ENCODE measurements at places on chromosomes 11 and 22.
A peak's percentile ranks its signal among the peaks of the same experiment; 100 is the strongest.

DNA sequence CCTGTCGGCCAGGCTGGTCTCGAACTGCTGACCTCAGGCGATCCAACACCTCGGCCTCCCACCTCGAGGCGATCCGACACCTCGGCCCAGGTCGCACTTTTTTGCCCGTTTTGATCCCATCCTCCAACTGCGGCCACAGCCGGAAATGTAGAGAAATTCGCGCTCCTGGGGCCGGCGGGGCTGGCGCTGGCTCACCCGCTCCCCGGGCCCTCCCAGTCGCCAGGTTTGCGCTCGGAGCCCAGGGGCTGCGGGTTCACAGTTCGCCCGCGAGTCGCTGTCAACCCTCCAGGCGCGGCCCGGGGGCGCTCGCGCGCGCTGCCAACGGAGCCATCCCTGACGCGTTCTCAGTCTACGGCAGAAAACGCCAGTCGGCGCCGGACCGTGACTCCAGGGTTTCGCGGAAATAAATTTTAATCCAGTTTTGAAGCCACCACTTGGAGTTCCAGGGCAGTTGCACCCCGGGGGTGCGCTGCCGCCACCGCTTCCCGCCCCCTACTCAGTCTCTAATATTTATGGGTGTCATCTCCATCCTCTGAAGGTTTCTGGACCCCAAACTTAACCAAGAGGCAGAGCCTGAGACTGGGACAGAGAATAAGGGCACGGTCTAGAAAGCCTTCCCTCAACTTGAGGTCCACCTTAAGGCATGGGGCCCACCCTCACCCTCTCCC, 1.5 kb upstream of the KLHDC7B start:
- peak; percentile 80 for DNase-seq

- no peak for DNase-seq
These were observed 18.7 kb downstream of the TMPRSS13 start for GRCh38 chr11:117910525-117910924.

- DNase-seq: no peak
These were observed 69.2 kb downstream of the SCN3B start for GRCh38 chr11:123585206-123585605.

GRCh38 chr11:81112718-81113117, 1620.9 kb downstream of the FAM181B start:
- DNase-seq: no peak

- no peak for DNase-seq
These were observed 1074.9 kb downstream of the FAM181B start for GRCh38 chr11:81658722-81659121.

- DNase-seq: peak; percentile 19
These were observed 33.0 kb downstream of the SERGEF start for GRCh38 chr11:17979770-17980371.

DNA sequence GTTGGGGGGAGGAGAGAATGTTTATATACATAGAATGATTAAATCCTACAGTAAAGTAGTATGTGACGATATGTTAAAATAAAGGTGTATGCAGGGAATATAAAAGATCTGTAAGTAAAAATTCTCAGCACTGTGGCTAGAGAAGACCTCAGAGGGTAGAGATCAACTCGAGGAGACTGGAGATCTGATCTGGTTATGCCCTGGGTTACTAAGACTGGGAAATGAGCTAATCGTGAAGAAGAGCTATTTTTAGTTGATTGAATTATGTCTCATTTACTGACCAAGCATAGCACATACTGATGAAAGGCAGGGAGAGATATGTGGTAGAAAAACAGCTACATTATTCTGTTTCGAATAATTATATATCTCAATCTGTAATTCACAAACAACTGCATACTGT, 42.8 kb upstream of the ALKBH3 start:
- DNase-seq: no peak

- no peak for DNase-seq
These were observed 1.9 kb downstream of the CLDN5 start for GRCh38 chr22:19522190-19522880.

GRCh38 chr11:79054636-79055035, 386.2 kb downstream of the TENM4 start:
- no peak for DNase-seq

DNA sequence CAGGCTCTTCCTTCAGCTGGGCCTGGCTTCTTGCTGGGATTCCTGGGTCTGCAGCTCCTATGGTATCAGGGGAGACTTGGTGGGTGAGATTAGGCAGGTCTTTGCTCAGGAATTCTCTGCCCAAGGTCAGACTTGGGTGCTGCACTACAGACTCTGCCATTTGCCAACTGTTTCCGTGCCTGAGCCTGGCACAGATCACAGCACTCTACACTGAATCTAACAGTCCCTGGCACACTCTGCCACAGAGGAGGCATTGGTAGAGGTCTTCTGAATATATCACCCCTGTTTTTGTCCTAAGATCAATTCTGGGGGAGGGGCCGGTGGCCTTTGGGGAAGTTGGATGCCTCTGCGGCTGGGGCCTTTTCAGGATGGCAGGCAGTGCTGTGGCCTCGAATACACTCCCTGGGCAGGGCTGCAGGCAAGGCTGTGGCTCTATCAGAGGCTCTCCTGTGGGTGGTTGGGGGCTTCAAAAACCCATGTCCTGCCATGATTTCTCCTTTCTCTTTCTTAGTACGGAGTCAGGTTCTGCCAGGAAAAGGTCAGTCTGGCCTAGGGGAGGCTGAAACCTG, 115.0 kb upstream of the NARS2 start:
- DNase-seq: no peak

GRCh38 chr11:119664063-119664572, 64.9 kb downstream of the NECTIN1 start:
- DNase-seq: no peak

DNA sequence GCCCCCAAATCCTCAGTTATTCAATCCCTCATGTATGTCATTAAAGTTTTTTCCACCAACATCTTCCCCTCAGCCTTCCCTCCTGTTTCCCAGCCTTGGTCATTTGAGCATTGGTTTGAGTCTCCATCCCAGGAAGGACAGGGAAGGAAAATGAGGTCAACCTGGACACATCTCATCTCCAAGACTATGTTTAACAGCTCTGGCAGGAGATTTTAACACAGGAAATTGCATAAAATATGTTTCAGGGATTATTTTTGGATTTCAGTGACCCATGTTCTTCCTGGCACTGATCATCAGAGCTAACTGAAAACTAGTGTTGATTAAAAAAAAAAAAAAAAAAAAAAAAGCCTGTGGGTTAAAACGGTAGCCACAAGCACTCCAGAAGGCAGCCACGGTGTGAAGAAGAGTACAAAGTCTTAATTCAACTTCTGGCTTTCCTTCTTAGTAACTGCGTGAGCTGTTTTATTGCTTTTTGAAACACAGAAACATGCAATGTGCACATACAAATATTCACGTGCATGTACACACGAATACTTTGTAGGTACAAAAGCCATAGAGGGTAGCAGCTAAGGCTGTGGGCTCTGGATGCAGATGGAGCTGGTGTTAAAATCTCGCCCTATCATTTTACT, 164.4 kb upstream of the DDI1 start:
- DNase-seq: no peak

DNA sequence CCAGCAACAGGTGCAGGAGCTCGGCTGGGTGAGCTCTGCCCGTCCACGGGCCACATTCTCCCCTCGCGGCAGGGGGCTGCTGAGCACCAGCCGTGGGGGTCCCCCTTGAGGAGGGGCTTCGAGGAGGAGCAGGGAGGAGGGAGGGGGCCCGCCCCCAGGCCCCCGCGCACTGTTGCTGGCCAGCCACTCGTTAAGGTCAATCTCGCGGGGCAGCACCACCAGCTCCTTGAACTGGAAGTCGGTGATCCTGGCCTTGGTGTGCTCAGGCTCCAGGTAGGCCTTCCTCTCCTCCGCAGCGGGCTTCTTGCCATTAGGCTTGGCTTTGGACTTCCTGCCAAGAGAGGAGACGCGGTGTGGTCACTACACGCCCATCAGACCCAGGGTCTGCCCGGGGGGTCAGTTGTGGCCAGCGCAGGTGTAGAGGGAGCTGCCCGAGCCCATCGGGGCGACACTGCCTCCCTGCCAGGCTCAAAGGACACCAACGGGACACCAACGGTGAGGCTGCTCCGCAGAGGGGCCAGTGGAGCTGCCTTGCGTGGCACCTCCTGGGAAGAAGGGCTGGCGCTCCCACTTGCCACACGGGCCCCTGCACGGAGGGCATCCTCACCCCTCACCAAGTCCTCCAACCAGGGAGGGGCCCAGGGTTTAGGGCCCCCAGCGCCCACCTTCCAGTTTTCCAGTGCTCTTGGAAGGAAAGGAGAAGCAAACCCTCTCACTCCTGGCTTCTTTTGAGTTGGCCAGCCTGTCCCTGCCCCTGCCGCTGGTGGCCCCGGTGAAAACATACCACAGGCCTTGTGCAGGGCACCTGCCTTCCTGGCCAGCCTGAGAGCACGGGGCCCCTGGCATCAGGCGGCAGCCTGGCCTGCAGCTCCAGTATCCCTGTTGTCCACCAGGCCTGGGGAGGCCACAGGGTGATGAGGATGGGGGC, 5.8 kb downstream of the MOB2 start:
- no peak for DNase-seq

- no peak for DNase-seq
These were observed 1125.0 kb downstream of the BRD1 start for GRCh38 chr22:48702573-48703264.

GRCh38 chr11:116650052-116650451, 122.7 kb downstream of the BUD13 start:
- DNase-seq: no peak

GRCh38 chr11:122102426-122102825, 13.6 kb downstream of the BLID start:
- DNase-seq: no peak

DNA sequence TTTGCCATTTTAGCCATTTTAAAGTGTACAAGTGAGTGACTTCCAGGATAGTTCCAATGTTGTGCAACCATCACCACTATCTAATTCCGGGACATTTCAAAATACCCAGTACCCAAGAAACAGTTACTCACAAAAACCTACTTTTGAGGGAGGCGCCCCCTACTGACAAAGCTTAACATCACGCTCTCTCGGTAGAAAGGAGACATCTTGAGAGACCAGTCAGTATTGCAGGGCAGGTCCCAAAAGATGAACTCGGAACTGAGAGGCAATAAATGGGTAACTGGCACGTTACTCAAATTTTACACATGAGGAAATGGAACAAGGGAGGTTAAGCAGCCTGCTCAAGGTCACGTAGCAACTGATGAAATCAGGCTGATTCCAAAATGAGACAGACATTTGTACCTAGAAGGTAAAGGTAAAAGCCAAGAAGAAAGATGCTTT, 50.0 kb upstream of the POU2AF1 start:
- no peak for DNase-seq

DNA sequence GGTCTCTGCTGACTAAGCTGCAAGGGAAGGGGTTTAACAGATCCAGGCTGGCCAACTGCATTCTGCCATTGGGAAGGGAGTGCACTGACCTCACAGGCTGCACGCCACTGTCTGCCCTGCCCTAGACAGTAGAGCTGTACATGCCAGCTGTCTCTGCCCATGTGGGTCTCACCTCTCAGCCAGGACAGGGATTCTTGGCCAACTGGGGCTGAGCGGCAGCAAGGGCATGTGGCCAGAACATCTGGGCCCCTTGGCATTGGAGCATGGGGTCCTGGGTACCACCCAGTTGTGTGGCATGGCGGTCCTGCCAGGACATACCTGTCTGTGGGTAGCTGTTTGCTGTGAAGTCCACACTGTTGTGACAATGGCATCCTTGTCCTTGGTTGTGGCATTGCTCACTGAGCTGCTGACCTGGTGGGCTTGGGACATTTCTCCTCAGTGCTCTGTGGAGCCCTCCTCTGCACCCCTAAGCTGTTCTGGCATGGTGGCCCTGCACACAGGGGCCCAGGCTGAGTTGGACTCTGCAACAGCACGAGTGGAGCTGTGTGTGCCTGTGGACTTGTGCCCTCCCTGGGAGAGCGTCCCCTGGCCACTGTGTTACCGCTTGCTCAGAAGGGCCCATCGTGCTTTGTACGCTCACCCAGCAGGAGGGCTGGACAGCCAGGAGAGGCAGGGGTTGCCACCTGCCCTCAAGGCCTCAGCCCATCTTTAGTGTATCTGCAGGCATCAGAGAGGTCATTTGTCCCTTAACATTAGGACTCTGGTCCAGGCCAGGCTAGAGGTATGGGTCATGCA, 46.7 kb downstream of the MED15 start:
- no peak for DNase-seq

DNA sequence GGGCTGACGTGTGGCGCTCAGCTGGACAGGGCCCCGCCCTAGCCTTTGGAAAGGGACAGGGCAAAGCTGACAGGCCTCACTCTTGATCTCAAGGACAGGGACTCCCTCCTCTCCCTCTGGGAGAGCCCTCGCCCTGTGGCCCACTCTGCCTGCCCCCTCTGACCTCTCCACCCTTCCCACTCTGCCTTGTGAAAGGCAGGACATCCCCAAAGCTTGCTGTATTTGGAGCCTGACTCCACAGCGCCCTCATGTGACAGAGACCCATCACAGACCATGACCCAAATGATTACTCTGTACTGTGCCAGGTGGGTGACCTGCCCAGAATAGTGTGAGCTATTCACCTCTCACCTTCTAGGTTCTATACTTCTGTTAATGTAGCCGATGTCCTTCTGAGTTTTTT, 18.8 kb downstream of the P2RY2 start:
- DNase-seq: peak; percentile 72

GRCh38 chr11:129144256-129144655, 47.9 kb downstream of the ARHGAP32 start:
- no peak for DNase-seq

- DNase-seq: no peak
These were observed 13.9 kb upstream of the ANO1 start for GRCh38 chr11:70064008-70064725.

DNA sequence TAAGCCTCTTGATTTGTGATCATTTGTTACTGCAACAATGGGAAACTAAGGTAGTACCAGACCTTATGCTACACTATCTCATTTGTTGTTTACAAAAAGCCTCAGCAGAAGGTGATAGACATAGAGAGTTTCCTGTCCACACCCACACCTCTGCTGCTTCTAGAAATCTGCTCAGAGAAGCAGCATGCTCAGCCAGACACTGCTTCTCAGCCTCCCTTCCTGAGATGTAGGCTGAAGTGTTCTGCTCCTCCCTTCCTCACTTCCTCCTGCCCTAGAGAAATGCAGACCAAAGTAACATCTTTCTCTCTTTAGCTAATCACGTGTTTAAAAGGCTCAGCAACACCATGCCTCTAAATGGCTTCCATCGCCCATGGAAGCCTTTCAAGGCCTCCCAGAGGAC, 88.4 kb downstream of the SLC1A2 start:
- no peak for DNase-seq

DNA sequence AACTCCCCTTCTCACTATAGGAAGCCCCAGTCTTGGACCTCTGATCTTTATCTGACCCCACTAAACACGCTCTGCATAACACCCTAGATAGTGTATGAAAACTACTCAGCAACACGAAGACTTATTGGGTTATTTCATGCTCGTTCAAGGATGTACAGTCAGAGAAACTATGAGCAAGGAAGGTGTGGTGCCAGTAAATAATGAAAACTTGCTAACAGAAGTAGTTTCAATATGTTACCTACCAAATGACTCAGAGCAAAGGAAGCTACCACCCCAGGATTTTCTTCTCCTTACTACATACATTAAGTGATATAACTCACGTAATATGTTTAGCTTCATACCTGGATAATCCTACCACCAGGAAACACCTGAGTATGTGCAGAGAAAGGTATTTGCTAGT, 25.9 kb upstream of the LYVE1 start:
- DNase-seq: no peak

Data from GM12891 (cell line).